ENCODE measurements at places on chromosomes 12 and 14. TPM values are rescaled to one million over a fixed set of nuclear protein-coding genes. Genes with fewer than 3 reads are reported as not detected.

DNA sequence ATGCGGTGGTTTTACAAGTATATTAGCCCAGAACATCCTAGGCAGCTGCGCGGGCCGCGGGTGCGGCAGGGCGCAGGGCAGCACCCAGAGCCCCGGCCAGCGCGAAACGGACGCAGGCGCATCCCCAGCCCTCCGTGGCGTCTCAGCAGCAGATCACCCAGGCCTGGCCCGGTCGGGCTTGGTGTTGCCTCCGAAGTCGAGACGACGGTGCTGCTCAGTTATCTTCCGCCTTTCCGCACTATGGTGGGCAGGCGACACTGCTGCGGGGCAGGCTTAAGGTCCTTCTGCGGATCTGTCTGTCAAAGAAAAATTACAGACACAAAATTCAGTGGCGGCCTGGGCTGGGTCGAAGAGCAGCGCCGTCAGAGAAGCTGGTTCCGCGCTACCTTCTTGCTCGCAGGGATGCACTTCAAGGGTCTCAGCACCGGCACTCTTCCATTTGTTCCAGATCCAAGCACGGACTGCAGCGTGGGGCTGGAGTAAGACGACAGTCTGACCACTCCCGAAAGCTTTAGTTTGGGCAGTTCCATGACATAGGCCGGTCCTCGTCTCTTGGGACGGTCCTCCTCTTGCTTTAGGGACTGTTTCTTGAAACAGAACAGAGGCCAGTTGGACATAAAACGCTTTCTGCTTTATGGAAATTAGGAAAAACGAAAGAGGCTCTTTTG, 75.8 kb downstream of the MOK start:
- H3K36me3 ChIP-seq = no peaks in the 10 kb centered on the region
- H3K4me3 ChIP-seq = no peak overlapping the region
- DNase-seq = no peak
- H3K4me1 ChIP-seq = peaks cover 2% of the 10 kb centered on the region
- H3K27ac ChIP-seq = no peak overlapping the region

Gene CREBL2
- total RNA-seq = 35.1 TPM

DNA sequence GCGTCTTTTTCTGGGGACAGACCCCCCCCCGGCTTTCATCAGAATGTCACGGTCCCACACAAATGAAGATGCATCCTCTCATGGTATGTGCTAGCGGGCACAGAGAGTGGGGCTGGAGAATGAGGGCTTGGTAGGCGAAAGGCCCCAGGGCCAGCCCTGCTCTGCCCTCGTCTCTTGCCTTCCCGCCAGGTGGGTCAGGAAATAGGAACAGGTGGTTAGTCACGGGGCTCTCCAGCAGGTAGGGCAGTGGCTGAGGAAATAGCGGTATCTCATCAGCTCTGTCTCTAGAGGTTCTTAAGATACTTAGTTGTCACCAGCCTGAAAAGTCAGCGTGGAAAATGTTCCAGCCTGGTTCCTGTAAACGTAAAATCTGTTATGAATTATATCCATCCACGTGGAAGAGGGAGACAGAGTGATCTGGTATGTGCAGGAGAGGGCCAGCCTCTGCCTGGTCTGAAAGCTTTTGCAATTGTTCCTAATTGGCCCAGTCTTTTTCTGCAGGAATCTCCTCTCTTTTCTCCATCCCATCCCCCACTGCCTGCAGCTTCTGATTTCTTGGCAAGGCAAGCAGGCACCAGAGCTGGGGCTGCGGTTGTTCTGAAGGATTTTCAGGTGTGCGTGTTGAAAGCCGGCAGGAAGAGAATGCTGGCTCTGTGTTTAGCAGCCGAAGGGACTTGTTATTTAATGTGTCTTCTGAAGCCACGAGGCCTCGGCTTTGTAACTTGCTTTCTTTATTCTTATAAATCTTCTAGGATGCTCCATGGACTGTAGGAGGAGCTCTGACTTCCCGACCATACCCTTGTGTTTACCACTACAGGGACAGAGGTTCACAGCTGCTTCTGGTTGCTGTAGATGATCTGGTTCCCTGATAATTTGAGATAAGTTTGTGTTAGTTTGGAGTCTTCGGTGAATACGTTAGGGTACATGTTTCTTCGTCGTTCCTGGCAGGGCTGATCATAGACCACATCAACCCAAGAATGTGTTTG, 131.1 kb downstream of the CACNA1C start:
- no peak overlapping the region for H3K27ac ChIP-seq
- no peak for DNase-seq
- peaks cover 3% of the 10 kb centered on the region for H3K4me1 ChIP-seq

Gene CACNB3
- 3.3 TPM for total RNA-seq

Gene ARL6IP4
- total RNA-seq = 183 TPM

- peaks cover 15% of the 10 kb centered on the region for H3K36me3 ChIP-seq
- H3K27me3 ChIP-seq = no peaks in the 10 kb centered on the region
- no peak overlapping the region for H3K27ac ChIP-seq
These were observed 17.3 kb upstream of the YAF2 start for GRCh38 chr12:42255221-42255865.

DNA sequence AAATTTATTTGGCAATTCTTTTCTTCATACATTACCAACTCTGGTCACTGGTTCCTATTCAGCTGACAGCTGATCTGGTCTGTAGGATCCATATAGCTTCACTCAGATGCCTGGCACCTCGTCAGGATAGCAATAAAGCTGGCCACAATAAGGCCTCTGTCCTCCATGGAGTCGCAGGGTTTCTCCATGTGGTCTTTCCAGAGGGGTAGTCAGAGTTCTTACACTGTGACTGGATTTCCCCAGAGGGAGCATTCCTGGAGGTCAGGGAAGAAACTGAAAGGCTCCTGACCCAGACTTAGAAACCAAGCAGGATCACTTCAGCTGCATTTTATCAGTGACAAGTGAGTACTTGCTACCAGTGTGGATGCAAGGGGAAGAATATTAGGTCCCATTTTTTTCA, 34.9 kb upstream of the SIX1 start:
- no peaks in the 10 kb centered on the region for H3K4me1 ChIP-seq
- no peaks in the 10 kb centered on the region for H3K27me3 ChIP-seq

DNA sequence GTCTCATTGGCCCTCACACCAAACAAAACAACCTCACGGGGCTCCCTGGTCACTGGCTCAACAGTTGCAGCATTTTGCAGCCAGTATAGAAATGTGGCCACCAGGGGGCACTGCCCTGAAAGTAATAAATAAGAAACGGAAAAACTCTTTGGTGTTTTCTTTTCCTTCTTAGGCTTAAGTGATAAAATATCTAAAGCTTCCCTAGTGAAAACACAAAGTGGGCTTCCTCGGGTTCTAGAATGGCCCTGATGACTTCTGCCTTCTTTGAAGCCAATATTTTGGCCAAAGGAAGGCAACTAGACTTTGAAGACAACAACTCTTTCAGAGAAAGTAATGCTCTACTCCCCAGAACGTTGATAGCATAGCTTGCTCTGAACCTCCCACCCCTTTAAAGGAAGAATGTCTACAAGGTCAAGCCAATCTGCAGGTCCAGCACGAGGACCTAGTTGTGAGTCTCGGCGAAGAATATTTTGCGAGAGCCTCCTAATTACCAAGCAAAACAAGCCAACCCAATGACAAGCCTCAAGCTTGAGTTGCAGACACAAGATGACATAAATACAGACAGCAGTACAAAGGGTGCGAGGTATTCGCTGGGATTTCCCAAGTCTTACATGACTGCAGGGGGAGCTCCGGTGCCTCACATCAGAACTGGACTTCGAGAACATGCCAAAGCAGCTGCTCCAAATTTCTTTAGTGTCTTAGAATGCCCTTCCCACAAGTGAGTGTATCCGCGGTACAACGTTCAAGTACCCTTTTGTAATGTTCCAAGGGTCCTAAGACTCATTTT, 2.6 kb downstream of the ITPK1 start:
- peaks cover 57% of the 10 kb centered on the region for H3K4me1 ChIP-seq
- peak overlapping the region; percentile 87 for H3K4me3 ChIP-seq
- H3K27ac ChIP-seq = peak overlapping the region; percentile 87
- no peaks in the 10 kb centered on the region for H3K36me3 ChIP-seq

Gene TBX3
- total RNA-seq = not detected

DNA sequence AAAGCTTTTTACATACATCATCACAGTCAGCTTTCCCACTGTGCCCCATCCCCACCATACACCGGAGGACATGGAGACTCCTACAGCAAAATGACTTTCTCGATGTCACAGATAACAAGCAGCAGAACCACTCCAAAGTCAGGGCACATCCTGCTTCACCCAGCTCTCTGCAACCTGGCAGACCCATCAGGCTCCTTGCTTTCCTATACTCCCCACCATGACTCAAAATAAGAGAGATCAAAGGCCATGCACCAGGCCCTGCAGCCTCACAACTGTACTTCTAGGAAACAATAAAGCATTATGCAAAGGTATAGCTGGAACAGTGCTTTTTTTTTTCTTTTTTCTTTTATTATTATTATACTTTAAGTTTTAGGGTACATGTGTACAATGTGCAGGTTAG, 187.4 kb downstream of the DPF3 start:
- H3K4me1 ChIP-seq = peaks cover 3% of the 10 kb centered on the region
- no peak for DNase-seq
- H3K27ac ChIP-seq = no peak overlapping the region
- H3K36me3 ChIP-seq = no peaks in the 10 kb centered on the region
- H3K27me3 ChIP-seq = no peaks in the 10 kb centered on the region

Gene HELB
- total RNA-seq = 32.0 TPM

DNA sequence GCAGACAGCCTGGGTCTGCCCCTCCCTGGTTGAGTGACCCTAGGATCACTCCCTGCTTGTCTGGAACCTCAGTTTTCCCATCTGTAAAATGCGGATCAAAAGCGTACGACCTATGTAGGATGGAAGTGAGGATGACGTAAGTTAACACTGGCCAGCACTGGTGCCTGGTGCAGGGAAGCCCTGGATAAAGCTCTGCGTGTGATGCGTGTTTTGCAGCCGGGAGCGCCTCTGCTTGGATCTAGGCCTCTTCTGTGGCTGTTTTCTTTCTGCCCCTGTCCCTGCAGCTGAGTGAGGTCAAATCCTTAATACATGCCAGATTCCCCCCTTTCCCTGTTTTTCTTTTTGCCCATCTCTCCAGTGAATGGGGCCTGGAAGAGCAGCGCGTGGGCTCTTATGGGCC, 201.5 kb downstream of the RBM19 start:
- DNase-seq = no peak
- H3K27ac ChIP-seq = no peak overlapping the region
- H3K4me1 ChIP-seq = peaks cover 5% of the 10 kb centered on the region
- peaks cover 33% of the 10 kb centered on the region for H3K27me3 ChIP-seq
- peaks cover 5% of the 10 kb centered on the region for H3K36me3 ChIP-seq

GRCh38 chr14:33736299-33736825, 214.5 kb downstream of the EGLN3 start:
- no peak overlapping the region for H3K27ac ChIP-seq
- H3K36me3 ChIP-seq = no peaks in the 10 kb centered on the region
- DNase-seq = no peak
- H3K4me3 ChIP-seq = no peak overlapping the region
- H3K27me3 ChIP-seq = no peaks in the 10 kb centered on the region

DNA sequence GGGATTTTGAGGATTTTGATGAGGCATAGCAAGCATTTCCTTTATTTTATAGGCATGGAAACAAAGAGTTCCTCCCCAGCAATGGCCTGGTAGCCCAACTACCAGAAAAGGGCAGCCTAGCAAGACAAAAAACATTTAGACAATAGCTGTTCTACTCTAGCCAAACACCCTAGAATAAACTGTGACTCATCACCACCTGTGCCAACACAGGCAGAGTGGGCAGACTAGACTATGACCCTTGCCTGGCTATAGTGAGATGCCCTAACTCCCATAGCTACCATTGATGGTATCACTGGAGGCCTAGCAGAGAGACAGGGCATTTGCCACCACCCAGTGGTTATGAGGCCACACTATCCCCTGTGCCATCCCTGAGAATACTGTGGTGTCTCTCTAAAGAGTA, 15.5 kb upstream of the CCER1 start:
- DNase-seq = no peak
- H3K36me3 ChIP-seq = no peaks in the 10 kb centered on the region
- H3K27ac ChIP-seq = no peak overlapping the region
- H3K4me3 ChIP-seq = no peak overlapping the region

- no peaks in the 10 kb centered on the region for H3K4me1 ChIP-seq
- no peaks in the 10 kb centered on the region for H3K36me3 ChIP-seq
- H3K27ac ChIP-seq = no peak overlapping the region
- no peak for DNase-seq
- H3K4me3 ChIP-seq = no peak overlapping the region
These were observed 122.5 kb downstream of the DAD1 start for GRCh38 chr14:22466491-22466890.

DNA sequence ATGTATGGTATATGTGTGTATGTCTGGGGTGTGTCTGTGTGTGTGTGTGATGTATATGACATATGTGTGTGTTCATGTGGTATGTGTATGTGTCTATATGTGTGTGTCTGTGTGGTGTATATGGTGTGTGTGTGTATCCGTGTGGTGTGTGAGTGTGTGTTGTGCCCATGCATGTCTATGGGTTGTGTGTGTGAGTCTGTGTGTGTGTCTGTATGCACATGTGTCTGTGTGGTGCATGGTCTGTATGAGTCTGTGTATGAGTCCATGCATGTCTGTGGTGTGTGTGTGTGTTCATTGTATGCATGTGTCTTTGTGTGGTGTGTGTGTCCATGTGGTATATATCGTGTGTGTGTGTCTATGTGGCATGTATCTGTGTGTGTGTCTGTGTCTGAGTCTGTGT, 168.1 kb upstream of the GSC start:
- no peaks in the 10 kb centered on the region for H3K36me3 ChIP-seq
- no peak overlapping the region for H3K4me3 ChIP-seq

DNA sequence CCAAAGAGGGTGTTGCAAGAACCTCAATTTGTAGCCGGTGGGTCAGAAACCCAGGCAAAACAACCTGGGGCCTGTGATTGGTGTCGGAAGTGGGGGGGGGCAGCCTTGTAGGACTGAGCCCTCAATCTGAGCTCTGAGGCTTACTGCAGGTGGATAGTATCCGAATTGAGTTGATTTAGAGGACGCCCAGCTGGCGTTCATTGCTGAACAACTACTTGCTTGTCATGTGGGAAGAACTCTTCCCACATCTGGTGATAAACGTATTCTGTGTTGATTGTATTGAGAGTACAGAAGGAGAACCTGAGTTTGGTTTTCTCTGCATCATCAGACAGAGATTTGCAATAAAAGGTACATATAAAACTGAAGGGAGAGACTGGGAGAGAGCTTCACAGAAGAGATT, 5.1 kb downstream of the ANO6 start:
- H3K36me3 ChIP-seq = peaks cover 5% of the 10 kb centered on the region
- H3K27ac ChIP-seq = no peak overlapping the region
- DNase-seq = no peak
- H3K4me3 ChIP-seq = no peak overlapping the region
- peaks cover 19% of the 10 kb centered on the region for H3K4me1 ChIP-seq
- no peaks in the 10 kb centered on the region for H3K27me3 ChIP-seq

DNA sequence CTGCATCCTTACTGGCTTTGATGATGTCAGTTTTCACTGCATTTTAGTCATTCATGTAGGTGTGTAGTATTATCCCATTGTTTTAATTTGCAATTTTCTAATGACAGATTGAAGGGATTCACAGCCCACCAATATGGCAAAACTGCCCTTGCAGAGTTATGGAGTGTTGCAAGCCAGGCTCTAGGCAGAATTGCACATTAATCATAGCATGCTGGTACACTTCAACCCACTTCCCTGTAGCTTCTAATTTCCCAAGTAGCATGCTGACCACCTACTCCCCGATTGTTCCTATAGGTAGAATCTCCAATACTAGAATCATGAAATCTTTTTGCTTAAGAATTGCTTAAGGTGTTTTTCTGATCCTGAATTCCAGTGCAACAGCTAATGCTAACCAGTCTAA, 5.2 kb upstream of the RNASE6 start:
- no peaks in the 10 kb centered on the region for H3K36me3 ChIP-seq
- DNase-seq = no peak
- H3K4me1 ChIP-seq = peaks cover 6% of the 10 kb centered on the region
- H3K27me3 ChIP-seq = peaks cover under 1% of the 10 kb centered on the region
- H3K4me3 ChIP-seq = no peak overlapping the region
